ENCODE measurements at places on chromosomes 5 and 9.

DNA sequence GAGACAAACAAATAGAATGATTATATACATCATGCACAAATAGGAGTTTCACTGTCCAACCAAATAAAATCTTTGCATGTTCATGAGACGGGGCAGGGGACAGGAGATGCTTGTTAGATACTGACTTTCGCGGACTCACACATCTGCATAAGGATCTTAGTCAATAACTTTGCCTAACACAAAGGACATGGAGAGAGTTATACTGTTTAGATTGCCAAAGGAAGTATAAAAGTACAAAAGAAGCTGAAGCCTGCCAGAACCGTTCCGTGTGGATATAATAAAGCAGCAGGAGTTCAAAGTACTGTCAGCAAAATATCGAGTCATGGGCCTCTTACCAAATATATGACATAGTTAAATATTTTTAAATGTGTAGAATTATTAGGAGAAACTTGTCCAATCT lies 1148.4 kb downstream of the EFNA5 start:
- DNase-seq = no peak

- DNase-seq = no peak
Observed at GRCh38 chr5:149161026-149161687, 19.9 kb downstream of the ABLIM3 start.

- DNase-seq = no peak
Observed at GRCh38 chr5:143495821-143496275, 92.4 kb upstream of the NR3C1 start.

GRCh38 chr5:138629392-138629791 lies 54.2 kb upstream of the HSPA9 start:
- no peak for DNase-seq

DNA sequence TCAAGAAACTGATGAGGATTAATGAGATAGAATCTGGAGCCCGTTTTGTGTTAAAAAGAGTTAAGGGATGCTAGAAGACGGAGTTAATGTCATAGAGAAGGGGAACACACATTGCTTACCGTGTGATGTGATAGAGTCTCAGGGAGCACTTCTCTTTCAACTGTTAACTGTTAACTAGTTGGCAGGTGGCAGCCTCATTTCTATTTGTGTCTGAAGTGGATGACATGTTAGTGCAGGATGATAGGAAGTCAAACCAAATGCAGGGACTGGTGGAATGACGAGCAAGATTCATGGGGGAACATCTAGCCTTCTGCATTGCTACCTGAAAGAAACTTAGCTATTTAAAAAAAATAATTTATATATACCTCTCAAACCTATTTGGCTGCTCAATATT lies 222.7 kb downstream of the MAST4 start:
- DNase-seq = no peak

- DNase-seq = no peak
Observed at GRCh38 chr5:110048491-110048890, 358.8 kb downstream of the MAN2A1 start.

DNA sequence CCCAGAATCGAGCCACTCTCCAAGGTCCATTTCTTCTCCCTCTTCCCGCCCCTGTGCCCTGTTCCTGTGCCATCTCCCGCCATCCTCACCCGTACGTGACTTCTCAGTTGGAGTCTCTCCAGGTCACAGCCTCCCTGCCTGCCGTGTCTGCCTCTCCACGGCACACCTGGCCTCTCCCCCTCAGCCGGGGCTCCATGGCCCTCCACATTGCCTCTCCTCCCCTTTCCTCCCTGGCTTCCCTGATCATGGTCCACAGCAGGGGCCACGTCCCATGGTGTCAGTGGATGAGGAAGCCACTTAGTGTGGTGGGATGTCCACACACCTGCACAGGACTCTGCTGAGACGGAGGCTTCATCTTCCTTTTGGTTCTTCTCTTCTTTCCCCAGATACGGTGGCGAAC lies 2.3 kb downstream of the PAEP start:
- DNase-seq = no peak

GRCh38 chr5:91245871-91246270 lies 137.2 kb downstream of the ARRDC3 start:
- no peak for DNase-seq

GRCh38 chr5:6708814-6709213 lies 4.4 kb upstream of the TENT4A start:
- DNase-seq = no peak

- no peak for DNase-seq
Observed at GRCh38 chr9:21995006-21995665, 545 bp downstream of the CDKN2B-AS1 start.

DNA sequence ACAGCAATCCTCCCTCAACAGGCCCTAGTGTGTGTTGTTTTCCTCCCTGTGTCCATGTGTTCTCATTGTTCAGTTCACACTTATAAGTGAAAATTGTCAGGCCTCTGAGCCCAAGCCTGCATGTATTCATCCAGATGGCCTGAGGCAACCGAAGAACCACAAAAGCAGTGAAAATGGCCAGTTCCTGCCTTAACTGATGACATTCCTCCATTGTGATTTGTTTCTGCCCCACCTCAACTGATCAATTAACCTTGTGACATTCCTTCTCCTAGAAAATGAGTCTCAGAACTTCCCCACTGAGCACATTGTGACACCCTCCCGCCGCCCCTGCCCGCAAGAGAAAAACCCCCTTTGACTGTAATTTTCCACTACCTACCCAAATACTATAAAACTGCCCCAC lies 17.4 kb upstream of the TRPC7 start:
- no peak for DNase-seq

DNA sequence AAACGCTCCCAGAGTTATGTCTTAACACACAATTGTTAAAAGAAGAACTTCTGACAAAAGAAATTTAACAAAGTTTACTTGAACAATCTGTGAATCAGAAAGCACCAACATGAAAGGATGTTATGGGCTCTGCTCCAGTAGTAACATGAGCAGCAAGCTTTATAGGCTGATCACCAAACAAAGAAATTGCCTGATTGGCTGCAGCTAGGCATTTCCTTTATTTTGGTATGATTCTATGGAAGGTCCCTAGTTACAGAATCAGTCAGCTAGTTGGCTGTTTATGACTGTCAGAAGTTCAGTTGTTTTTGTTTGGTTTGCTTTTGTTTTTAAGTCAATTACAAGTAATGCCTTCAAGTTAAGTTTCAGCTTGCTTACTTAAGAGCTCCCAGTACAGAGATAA lies 102.4 kb upstream of the SMC2 start:
- no peak for DNase-seq

- no peak for DNase-seq
Observed at GRCh38 chr9:79641070-79641469, 69.3 kb downstream of the TLE4 start.

DNA sequence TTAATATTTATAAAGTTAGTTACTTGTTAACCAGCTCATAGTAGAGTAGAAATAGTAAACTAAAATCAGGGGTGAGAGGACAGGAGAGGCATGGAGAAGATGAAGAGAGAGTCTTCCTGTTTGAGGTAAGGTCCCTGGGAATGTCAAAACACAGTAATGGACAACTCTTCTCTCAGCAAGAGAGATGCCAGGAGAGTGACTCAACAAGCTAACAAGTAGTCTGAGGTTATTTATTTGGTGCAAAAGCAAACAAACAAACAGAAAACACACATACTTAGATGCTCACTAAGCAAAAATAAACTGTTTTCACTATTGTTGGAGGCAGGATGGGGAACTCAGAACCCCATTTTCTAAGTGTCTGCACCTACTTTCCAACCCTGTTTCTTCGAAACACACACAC lies 333.2 kb upstream of the RFX3 start:
- DNase-seq = no peak

DNA sequence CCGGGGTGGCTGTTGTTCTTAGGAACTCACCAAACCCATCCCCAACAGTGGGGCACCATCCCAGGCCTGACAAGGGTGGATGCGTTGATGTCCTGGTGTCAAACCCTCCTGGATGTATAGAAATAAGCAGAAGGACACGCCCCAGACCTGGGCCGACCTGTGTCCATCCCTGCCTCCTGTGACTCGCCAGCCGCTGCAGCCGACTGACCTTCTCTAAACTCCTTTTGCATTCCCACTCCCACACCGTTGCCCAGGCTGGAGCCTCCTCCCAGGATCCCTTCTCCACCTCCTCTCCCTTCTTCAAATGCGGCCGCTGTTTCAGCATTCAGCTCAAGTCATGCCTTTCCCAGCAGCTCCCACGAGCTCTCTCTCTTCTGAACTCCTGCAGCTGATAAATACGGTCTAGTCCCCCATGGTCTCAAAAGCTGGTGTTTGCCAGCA lies 213.2 kb upstream of the IER5L start:
- no peak for DNase-seq

- no peak for DNase-seq
Observed at GRCh38 chr5:6250121-6250520, 128.2 kb downstream of the MED10 start.

DNA sequence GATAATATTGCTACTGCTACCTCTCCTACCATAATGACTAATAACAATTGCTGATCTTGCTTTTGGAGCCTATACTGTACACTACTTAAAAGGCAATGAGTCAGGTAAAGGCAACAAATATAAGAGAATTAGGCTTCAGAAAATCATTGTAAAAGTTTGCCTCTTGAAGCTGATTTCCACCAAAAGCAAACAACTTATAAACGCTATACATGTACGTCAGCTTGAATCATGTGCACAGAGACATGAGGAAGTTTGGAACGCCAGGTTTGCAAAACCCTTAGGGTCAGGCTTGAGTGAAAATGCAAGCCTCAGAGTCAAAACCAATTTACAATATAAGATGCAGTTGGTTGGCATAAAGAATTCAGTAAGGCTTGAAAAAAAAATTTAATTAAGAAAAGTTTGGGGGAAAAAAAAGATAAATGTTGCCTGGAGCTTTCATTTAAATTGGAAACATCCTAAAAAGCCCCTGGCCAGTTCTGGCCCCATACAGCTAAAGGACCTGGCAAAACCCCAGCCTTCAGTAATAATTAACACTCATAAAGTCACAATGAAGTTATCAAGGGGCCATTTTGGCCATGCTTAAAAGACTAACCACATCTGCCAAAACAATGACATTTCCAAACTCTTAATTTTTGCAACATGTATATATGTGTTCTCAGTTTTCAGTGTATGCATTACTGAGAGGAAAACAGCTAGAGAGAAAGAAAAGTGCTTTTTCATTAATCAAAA lies 181.0 kb upstream of the NFIL3 start:
- no peak for DNase-seq

DNA sequence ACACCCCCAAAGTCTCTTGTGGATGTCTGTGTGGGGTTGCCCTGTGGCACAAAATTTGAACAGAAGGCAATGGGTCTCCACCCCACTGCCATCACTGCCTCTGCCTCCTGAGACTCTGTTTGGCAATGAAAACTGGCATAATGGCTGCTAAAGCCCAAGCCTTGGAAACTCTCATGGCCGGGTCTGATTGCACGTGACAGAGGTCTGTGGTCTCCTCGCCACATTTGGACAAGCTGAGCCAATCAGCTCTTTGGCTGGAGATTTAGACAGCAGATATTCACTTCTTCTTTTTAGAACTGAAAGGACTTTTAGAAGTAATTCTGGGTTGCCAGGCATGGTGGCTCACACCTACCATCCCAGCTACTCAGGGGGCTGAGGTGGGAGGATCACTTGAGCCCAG lies 5.5 kb downstream of the GGTA1 start:
- DNase-seq = no peak

DNA sequence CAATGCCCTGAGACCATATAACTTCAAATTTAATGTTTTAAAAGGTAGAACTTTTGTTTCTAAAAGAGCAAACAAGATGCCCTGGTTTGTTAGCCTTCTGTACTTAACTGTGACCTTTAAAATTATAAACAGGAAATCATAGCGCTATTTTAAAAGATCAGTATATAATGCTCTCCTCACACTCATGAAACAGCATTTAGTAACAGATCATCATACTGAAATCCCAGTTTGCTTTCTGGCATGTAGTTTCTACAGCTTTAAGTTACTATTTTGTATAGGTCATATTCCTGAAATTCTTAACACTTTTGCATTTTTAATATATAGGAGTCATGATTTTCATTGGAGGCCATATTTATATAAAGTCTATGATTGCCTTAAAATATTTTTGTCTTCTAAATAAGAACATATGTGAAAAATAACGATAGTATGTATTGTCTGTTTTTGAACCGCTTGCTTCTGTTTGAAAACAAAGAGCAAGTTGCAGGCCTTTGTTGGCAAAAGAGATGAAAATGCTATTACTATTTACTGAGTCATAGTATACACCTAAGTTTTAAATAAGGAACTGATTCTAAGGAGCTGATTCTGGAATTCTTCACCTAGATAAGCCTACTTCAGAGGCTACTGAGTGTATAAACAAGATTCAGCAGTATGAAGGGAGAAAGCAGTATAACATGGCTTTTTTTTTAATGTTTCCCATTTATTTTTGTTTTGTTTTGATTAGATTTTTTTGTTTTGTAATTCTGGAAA lies 20.5 kb downstream of the SRFBP1 start:
- DNase-seq = no peak

DNA sequence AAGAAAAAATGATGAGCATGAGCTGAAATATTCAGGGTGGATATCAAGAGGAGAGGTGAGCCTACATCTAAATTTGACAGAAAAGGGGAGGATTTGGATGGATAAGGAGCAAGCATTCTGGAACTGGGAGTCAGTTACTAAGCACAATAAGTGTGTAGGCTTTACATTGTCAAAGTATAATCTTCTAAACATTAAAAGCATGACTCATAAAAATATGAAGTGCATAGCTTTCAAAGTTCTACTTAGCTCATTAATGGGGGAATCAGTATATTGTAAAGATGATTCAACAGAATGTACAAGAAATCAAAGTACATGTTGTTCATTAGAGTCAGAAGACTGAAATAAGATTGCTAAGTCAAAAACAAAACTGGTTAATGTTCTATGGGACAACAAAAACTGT lies 248.0 kb upstream of the GAS1 start:
- DNase-seq = no peak

DNA sequence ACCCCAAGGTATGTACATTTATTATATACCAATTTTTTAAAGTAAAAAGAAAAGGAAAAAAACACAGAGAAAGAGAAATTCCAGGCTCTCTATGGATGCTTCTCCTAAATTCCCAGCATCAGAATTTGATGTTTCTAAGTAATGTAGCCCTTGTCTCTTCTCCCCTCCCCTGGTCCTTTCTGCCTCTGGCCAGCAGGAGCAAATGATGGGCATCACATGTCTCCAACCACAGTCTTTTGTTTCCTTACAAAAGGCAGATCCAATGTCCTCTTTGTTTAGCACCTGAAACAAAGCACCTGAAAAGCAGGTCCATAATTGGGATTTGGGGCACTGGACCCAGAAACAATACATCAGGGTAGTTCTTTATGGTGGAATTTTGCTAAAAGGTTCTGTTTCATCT lies 50.4 kb upstream of the APC start:
- no peak for DNase-seq

- no peak for DNase-seq
Observed at GRCh38 chr5:16066810-16067209, 112.8 kb downstream of the MARCHF11 start.

- no peak for DNase-seq
Observed at GRCh38 chr9:129414993-129415941, 205.6 kb downstream of the C9orf50 start.

DNA sequence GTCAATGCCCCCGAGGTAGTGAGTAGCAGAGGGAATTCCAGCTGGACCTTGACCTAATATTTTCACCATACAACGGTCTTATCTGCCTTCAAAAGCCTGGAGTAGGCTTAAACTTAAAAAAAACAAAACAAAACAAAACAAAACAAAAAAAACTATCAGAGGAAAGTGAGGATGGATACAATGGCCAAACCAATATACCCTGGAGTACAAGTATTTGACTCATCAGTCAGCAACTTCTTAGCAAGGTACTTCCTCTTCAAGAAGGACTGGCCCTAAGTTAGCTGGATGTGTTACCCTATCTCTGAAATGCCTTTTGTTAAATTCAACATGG lies 160.6 kb upstream of the GNA14 start:
- DNase-seq = no peak

GRCh38 chr9:10649076-10649475 lies 36.3 kb upstream of the PTPRD start:
- DNase-seq = no peak
